ENCODE measurements at places on chromosomes 5 and 9.

GRCh38 chr5:82341325-82341724 is 63.2 kb upstream of the RPS23 start:
- no peak for DNase-seq

DNA sequence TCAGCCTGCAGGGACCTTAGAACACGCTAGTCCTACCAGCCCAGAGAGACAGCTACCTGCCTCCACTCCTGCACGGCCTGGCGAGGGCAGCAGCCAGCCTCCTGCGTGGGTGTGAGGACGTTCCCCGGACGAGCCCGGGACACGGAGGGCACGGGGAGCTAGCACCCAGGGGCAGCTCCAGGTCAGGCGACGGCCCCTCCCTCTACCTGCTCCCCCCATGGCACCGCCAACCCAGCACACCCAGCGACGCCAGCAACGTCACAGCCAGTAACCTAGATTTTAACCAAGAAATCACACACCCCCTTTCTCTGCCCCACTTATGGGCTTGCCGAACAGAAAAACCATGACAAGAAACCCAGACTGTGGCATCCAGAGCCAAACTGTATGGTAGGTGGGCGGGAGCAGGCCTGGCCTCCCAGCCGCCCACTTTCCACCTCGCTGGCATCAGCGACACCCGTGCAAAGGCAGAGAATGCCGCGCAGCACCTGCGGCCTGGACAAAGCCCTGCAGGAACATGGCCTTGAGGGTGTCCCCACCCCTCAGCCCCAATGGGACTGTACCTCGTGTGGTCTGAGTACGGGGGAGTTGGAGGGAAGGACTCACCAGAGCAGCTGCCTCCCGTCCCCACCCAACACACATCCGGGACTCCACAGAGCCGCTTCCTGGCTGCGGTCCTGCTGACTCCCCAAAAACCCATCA is 47.9 kb downstream of the NACC2 start:
- DNase-seq: no peak

- no peak for DNase-seq
Observed at GRCh38 chr9:15249981-15250380, 57.0 kb downstream of the TTC39B start.

- DNase-seq: peak; percentile 24
Observed at GRCh38 chr9:88925481-88925880, 65.8 kb upstream of the S1PR3 start.

- peak; percentile 48 for DNase-seq
Observed at GRCh38 chr9:123063177-123063598, 29.7 kb downstream of the GPR21 start.

DNA sequence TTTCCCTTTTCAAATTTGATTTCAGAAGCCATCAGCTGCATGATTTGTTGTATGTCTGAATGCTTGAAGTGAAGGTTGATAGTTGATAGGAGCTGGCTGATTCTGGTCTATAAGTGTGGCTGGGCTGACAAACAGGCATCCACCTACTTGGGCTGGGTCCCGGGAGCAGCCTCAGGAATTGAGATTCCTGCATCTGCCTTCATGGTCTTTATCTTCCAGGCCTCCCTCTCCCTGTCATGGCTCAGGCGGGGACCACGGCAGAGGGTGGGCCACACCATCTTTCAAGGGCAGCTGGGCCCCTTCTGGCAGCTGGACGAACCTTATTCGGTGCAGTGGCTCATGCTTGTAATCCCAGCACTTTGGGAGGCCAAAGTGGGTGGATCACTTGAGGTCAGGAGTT is 55.9 kb downstream of the ROPN1L start:
- DNase-seq: no peak

- DNase-seq: no peak
Observed at GRCh38 chr5:5854087-5854486, 431.6 kb downstream of the ICE1 start.

GRCh38 chr9:24398466-24398865 is 147.2 kb downstream of the IZUMO3 start:
- no peak for DNase-seq

DNA sequence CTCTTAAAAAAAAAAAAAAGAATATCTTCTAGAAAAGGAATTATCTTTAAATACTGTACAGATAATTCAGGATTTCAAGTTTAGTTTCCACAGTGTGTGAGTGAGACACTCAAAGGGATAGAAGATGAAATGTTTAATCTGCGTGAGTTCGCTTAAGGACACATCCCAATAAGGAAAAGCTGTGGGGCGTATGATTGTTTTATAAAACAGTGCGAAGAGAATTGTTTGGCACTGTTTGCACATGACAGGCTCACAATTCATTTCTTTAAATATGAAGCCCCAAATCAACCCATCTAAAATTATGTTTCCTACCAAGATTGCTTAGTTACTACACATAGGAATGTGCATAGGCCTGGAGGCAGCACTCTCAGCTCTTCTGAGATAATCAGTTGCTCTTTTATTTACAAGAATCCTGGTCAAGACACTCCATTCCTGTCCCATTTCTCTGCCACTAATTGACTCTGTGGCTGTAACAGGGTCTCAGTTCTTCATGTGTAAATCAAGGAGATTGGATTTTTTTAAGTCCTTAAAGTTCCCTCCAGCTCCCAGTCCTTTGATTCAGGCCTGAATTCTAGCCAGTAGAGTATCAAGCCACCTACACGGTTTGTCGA is 60.1 kb downstream of the BHMT start:
- DNase-seq: no peak

GRCh38 chr5:95631255-95631958 is 11.5 kb downstream of the GPR150 start:
- peak; percentile 88 for DNase-seq

DNA sequence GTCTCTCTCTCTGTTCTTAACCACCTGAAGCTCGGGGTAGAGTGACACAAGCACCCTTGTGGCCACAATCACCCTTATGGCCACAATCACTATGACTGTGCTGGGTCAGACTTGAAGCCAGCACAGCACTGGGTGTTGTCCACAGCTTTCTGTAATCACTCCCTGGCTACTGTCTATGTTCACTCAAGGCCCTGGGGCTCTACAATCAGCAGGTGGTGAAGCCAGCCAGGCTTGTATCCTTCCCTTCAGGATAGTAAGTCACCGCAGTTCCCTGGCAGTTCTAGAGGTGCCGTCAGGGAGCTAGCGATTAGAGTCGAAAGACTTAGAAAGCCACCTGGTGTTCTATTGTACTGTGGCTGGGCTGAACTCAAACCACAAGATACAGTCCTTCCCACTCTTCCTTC is 44.2 kb downstream of the GDA start:
- DNase-seq: no peak

DNA sequence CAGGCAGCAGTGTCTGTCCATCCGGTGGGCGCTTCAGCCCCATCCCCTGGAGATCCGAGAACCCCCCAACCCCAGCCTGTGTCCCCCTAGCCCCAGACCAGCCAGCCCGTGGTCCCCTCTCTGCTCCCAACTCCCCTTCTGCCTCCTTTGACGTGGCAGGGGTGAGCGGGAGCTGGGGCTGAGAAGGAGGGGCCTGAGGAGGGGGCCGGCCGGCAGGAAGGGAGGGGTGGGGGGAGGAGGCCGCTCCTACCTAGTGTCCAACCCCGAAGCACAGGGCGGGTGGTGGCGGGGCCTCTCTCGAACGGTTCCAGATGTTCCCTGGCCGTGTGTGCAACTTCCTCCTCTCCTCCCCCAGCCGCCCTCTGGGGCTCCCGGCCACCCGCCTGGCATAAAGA is 31.0 kb downstream of the GOLGA2 start:
- DNase-seq: peak; percentile 95

DNA sequence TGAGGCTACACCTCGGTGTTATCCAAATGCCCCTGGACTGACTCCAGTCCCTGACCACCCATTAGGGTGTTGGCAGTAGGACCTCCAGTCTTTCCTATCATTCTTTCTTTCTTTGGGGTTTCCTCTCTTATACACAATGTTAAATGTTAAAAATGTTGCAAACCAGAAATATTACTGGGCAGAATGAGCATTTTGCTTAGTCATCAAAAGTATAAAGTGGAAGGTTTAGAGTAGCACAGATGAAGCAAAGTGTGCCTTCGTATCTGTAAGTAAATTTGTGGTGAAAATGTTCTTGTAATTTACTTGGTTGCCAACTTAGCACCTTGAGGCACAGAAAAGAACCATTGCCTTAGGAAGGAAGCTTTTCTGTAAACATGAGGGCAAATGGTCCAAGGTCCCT is 21.7 kb upstream of the UNC13B start:
- no peak for DNase-seq

- DNase-seq: no peak
Observed at GRCh38 chr5:98602534-98603112, 170.8 kb upstream of the RGMB start.

GRCh38 chr9:16521868-16522411 is 348.5 kb downstream of the BNC2 start:
- peak; percentile 88 for DNase-seq

DNA sequence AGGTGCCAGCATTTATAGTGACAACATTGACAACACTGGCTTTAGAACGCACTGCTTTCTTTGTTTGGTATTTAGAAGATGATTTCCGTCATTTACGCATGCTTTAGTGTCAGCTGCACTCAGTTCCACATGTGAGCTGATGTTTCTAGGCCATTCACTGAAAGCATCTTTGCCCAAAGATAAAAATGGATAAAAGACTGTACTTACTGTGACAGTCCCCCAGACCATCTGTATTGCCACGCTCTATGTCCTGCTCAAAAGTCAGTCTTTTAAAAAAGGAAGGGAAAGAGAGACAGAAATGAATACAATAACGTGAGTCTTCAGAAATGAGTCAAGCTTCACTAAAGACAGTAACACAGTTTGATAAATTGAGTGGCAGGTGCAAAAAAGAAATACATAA is 99.3 kb downstream of the SEMA6A start:
- no peak for DNase-seq

DNA sequence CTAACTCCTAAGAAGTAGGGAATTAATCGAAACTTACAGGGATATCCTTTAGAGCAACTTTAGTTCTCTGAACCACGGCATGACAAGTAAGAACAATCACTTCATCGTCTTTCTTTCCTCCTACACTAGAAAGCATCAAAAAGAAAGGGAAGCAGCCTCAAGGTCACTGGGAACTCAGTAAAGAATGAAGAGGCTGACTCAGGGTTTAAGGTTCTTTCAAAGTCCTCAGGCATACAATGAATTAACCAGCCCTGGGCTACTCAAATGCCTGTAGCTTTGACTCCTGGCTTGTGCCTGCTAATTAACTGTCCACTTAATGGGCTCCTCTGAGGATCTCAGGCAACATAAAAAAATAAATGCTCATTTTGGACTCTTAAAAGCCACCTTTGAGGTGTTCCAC is 102.0 kb downstream of the TRIM32 start:
- DNase-seq: no peak

DNA sequence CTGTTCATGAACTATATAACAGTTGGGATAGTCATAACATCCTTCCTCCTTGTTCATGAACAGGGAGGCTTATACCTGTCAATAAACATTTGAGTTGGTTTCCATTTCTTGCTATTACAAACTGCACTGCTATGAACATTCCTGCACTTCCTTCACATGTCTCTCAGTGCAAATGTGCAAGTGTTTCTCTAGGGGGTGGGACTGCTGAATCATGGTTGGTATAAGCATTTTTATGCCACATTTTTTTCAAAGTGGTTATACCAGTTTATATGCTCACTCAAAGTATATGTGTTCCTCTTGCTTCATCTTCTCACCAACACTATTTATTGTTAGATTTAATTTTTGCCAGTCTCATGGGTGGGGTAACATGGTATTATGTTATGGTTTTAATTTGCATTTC is 25.8 kb upstream of the TPD52L3 start:
- DNase-seq: peak; percentile 47

DNA sequence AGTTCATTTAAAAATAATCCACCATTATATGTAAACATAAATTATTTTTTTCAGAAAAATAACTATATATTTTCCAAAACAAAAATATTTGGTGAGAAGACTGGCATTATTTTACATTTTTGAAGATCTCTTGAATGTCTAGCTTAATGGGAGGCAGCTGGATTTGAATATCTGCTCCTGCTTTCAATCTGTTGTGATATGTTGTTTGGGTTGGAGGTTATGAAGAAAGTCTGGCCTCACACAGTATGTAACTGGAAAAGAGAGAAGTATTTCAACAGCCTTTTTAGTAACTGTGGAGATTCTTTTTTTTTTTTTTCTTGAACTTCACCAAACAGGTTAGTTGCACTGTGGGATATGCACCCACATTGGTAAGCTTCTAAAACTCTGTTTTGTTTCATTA is 84.7 kb upstream of the SLIT3 start:
- DNase-seq: no peak

GRCh38 chr9:108859459-108860114 is 2.5 kb upstream of the ACTL7A start:
- DNase-seq: no peak

DNA sequence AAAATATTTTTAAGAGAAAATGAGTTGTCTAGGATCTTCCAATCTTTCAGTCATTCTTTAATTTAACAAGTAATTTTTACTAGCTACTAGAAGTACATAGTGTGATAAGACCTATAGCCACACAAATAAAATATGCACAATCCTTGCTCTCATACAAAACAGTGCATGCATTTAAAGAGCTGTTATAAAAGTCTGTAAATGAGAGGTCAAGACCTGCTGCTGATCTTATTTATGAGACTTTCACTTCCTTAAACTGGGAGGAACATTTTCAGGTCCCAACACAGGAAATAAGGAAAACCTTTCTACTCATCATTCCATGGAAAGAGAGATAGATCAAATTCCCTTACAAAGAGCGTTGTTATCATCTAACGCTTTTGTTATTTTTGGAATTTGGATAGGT is 54.2 kb upstream of the PAM start:
- DNase-seq: no peak

DNA sequence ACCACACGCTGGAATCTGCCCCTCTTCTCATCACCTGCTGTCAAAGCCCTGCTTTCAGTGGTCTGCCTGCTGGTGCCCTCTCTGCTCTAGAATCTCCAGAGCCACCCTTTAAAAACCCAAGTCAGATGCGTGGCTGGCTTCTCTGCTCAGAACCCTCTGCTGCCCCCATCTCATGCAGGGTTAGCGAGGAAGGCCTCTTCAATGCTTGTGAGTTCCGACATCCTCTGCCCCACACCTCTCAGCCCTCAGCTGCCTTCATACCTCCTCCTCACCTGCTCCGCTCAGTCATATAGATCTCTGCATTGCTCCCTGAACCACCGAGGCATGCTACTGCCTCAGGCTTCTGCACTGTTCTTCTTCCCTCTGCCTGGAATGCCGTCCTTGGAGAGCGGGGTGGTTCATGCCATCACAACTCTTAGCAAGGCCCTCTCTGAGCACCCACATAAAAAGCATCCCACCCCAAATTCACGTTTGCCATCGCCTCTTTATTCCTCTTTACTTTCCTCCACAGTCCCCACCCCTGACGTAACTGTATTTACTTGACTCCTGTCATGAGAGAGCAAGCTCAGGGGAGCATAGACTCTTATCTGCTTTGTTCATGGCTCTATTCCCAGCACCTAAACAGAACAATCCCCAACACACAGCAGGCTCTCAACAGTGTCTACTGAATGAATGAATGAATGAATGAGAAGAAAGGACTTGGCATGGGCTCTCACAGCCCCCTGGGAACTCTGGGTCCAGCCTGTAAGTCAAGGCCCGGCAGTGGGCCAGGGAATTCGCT is 10.4 kb downstream of the SHB start:
- no peak for DNase-seq

GRCh38 chr5:58452566-58453258 is 7.2 kb downstream of the PLK2 start:
- DNase-seq: no peak

- peak; percentile 56 for DNase-seq
Observed at GRCh38 chr5:120599576-120599975, 135.5 kb downstream of the PRR16 start.

Data from GM23248 (cell line).